Esophagus squamous epithelium (tissue), 5 donors: ENCODE measurements at places on chromosomes 6 and 20.

DNA sequence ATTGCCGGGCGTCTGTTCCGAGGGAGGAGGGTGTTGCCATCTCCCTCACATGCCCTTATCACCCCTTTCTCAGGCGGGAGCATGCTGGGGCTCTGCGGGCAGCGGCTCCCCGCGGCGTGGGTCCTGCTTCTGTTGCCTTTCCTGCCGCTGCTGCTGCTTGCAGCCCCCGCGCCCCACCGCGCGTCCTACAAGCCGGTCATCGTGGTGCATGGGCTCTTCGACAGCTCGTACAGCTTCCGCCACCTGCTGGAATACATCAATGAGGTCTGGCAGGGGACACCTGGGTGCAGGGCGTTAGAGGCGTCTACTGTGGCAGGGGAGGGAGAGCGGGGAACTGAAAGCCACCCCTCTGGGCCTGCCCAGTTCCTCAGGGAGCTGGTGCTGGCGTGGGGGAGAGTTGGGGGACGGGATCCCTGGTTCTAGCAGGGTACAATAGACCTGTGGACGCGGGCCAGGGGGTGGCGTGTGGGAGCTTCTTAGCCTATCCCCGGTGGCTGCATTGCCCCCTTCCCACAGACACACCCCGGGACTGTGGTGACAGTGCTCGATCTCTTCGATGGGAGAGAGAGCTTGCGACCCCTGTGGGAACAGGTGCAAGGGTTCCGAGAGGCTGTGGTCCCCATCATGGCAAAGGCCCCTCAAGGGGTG lies 697 bp downstream of the PPT2 start:
- peaks cover 22% of the 10 kb centered on the region for H3K36me3 ChIP-seq
- H3K4me3 ChIP-seq, result peak overlapping the region; percentile 95
- peak overlapping the region; percentile 94 for H3K27ac ChIP-seq
- DNase-seq, result no peak

- no peak overlapping the region for H3K4me3 ChIP-seq
- no peaks in the 10 kb centered on the region for H3K27me3 ChIP-seq
- no peaks in the 10 kb centered on the region for H3K4me1 ChIP-seq
Observed at GRCh38 chr20:58670102-58670501, 19.0 kb downstream of the STX16 start.

- H3K27ac ChIP-seq, result no peak overlapping the region
- H3K4me3 ChIP-seq, result no peak overlapping the region
- no peaks in the 10 kb centered on the region for H3K36me3 ChIP-seq
- H3K27me3 ChIP-seq, result no peaks in the 10 kb centered on the region
- DNase-seq, result no peak
Observed at GRCh38 chr20:20188647-20189046, 136.3 kb downstream of the CFAP61 start.

- no peak overlapping the region for H3K4me3 ChIP-seq
- no peak overlapping the region for H3K27ac ChIP-seq
- peaks cover 49% of the 10 kb centered on the region for H3K27me3 ChIP-seq
- no peaks in the 10 kb centered on the region for H3K36me3 ChIP-seq
Observed at GRCh38 chr6:30157581-30157980, 3.4 kb downstream of the TRIM10 start.
